ENCODE measurements at places on chromosomes 1 and 21.
A peak's percentile ranks its signal among the peaks of the same experiment; 100 is the strongest.

GRCh38 chr1:213125643-213126042 lies 74.6 kb downstream of the RPS6KC1 start:
- DNase-seq, result no peak

DNA sequence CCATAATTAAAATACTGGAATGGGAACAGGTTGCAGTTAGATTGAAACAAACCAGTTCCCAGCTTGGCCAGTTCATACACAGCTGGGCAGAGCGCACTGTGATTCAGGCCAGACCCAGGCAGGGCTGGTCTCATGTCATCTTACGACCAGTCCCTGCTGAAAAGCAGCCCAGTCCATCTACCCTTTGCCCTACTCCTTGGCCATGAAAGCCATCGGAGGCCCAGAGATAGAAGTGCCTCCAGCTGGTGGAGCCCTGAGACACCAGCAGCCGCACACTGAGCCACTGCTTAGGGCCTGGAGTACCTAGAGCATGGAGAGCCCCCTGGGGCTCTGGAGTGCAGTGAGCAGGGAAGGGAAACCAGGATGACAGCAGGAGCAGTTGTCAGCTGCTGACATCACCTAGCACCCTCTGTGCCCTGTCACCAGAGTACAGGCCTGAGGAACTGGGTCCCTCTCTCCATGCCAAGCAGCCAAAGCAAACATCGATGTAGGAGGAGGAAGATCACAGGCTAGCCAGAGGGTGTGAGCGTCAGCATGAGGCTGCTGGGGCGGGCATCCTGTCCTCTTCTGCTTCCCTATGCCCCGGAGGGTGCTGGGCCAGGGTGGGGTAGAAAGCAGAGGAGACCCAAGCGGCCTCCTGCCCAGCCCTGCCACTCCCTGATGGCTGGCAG lies 34.2 kb upstream of the TMEM125 start:
- no peak for DNase-seq

- peak; percentile 73 for DNase-seq
Observed at GRCh38 chr1:18883636-18884418, 18.5 kb downstream of the ALDH4A1 start.

DNA sequence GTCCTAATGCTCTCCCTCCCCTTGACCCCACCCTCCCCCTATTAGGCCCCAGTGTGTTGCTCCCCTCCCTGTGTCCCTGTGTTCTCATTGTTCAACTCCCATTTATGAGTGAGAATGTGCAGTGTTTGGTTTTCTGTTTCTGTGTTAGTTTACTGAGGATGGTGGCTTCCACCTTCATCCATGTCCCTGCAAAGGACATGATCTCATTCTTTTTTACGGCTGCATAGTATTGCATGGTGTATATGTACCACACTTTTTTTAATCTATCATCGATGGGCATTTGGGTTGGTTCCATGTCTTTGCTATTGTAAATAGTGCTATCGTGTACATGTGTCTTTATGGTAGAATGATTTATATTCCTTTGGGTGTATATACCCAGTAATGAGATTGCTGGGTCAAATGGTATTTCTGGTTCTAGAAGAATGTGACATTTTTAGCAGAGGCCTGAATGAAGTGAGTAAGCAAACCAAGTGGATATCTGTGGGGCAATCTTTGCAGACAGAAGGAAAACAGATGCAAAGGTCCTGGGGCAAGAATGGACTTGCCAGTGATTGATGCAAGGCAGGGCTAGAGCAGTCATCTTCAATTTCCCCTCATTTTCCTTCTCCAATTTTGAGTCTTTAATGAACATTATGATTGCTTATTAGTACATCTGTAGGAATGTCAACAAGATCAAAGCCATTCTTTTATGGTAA lies 50.2 kb downstream of the UBE4B start:
- DNase-seq, result no peak

- no peak for DNase-seq
Observed at GRCh38 chr1:101748077-101748476, 248.6 kb downstream of the OLFM3 start.

DNA sequence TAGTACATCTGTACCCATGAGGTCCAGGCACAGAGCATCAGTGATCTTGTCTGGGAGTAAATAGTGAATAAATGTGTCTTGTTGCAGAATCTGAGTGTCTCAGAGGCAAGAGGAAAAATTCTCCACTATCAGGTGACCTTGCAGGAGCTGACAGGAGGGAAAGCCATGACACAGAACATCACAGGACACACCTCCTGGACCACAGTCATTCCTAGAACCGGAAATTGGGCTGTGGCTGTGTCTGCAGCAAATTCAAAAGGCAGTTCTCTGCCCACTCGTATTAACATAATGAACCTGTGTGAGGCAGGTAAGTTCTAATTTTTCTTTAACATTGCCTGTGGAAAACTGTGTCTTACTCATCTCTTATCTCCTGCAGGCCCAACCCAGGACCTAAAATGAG lies 43.1 kb downstream of the IL12RB2 start:
- DNase-seq, result no peak

DNA sequence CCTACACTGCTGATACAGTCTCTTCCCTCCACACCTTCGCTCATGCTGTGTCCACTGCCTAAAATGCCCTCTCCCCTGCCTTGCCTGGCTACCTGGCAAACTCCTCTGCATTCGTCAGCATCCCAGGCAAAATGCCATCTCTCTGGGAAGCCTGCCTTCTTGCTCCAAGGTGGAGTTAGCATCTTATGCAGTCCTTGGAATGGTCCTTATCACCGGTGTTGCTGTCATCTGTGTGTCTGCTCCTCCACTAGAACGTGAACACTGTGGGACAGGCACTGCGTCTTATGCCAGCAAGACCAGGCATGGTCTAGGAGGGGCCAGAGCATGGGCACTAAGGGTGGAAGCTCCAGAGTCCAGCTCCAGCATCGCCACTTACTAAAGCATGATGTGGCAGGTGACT lies 211.8 kb downstream of the MATN1 start:
- no peak for DNase-seq

- no peak for DNase-seq
Observed at GRCh38 chr1:43536864-43537358, 6.2 kb downstream of the PTPRF start.

DNA sequence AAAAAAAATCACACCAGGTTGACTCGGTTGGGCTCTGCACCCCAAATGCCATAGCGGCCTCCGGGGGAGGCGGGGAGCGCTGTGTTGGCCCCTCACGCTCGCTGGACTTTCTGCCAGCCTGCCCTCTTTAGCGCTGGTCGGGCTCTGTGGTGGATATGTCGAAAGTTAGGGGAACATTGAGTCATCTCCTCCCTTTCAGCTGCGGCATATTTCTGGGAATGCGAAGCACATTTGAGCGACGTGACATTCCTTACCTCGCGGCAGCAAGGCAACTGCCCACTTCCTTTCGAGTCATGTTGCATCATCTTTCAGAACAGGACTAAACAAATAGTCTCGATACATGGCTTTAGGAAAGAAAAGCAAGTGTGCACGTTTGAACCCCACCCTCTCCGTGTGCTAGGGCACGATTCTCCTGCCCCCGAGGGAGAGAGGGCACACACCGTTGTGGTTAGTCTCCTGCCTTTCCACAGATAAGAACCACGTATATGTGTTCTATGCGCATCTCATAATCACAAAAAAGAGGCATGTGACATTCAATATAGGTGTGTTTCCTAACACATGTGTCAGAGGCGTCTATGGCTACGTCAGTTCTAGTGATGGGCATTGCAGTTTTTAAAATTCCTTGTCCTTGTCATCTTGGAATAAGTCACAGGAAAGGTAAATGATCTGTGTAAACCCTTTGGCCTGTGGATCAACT lies 105.9 kb upstream of the SLC45A1 start:
- no peak for DNase-seq

GRCh38 chr1:183580281-183580682 lies 10.0 kb downstream of the NCF2 start:
- peak; percentile 44 for DNase-seq

DNA sequence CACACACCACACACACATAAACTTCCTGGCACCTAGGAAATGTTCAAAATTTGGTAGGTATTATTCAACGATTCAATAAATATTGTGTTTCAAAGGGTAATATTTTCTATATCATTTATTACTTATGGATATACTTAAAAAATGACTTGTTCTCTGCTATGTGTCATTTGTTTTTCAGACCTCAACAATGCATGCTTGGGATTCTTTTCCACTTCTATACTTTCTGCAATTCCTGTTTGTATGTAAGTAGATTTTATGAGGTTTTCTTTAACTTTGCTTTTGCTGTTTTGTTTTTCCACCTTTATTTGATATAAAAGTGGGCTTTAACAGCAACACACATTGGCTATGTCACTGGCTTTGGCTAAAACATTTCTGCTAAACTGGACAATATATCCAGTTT lies 3.5 kb downstream of the CEP170 start:
- DNase-seq, result no peak

DNA sequence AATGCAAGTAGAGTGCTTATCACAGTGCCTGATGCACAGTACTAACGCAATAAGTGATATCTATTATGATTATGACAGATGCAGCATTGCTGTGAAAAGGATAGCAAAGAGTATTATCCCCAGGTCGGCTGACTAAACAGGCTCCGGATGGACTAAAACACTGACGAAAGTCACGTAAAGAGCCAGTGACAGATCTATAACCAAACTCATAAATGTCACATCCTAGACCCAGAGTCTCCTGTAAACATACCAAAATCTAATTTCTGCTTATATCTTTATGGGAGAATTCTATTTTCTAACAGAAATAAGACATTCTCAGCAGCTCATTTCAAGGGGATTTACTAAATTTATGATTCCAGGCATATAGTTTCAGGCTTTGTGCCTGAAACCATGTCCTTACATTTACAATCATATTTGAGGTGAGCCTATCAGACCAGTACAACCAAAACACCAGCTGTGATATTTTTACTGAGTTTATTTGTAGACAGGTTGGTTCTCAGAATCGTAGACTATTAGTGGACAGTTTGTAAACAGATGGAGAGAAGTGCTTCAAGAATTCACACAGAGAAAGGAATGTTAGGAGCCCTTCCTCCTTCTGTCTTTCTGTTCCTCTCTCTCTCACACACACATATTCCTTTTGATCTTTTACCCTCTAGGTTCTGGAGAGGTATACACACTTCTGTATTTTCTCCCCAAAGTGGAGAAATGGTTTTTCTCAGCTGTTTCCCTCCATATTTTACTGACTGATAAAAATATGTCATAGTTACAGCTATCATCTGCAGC lies 52.4 kb upstream of the WDR26 start:
- no peak for DNase-seq

DNA sequence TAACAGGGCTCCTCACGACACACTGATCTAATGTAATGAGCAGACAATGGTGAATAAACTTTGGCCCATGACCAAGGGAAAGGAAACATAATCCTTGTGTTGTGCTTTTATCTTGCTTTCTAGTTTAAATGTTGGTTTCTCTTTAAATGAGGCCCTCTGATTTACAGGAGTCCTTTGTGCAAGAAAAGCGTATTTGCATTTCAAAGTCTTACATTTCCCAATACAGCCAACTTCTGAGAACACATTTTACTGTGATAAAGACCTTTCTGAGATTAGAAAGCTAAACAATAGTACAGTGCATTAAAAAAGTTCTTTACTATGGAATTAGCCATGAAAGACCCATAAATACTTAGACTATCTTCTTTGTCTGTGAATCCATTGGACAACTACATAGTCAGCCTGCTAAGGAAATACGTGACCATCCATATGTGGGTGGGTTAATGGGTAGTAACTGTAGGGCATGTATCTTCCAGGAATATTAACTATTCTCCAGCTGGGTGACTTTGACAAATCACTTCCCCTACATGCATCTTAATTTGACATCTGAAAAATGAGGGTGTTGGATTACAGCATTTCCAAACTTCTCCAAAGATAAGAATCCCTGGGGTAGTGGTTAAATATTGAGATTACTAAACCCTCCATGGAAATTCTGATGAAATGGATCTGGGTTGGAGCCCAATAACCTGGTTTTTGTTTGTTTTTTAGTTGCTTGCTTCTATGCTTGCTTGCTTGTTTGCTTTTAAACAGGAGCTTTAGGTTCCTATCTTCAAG lies 50.3 kb upstream of the USP1 start:
- no peak for DNase-seq

DNA sequence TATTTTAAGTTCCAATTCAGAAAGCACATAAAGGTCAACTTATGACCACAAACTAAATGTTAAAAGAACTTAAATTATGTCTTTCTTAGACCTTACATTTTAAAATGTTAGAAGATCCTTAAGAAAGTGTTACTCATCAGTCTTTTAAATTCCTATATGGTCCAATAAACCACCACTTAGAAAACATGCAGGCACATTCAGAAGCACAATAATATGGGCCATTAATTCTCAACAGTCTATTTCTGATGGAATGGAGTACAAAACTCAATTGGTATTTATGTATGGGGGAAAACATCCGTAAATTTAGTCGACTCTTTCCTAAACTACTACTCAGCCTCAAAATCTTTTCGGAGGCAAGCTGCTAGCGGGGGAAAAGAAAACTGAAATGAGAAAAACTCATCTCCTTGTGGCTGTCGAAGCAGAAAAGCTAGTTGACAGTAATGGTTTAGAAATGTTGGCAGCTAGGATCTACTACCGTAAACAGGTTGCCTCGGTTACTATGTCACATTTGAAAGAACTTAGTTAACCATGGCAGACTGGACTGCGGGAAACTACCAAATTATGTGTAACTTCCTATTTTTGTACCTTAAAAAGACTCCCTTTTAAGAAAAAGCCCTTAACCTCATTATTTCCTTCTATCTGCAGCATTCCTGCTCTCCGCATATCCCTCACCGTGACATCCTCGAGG lies 1.0 kb downstream of the TRMT1L start:
- no peak for DNase-seq

Measured in HEK293T (cell line).